CD14-positive monocyte (primary cell): ENCODE measurements at places on chromosomes 1 and 21.

- DNase-seq = no peak
Observed at GRCh38 chr21:35127026-35127425, 77.9 kb upstream of the RUNX1 start.

DNA sequence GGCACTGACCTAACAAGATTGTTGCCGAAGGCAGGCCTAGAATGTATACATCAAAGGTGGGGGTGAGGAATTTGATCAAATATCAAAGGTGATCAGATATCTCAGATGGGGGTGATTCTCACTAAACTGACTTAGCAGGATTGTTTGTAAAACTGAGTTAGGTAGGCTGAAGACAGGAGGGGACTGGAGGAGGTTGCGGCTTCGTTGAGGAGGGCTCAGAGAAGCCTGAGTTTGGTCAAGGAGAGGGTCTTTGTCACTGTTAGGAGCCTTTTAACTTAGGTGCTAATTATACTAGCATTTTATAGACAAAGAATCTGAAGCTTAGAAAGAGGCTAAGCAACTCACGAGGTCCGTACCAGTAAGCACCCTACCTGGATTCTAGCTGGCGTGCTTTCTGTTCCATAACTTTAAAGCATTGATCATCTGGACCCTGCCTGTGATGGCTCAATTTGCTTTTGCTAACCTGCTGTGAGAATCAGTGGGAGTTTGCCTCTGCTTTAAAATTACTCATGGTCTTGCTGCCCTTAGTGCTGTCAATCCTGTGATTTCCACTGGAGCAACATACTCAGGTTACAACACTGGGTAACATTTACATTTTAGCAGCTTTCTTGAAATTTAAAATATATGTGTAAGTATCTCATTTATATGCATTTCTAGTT lies 49.8 kb downstream of the ITSN1 start:
- DNase-seq = no peak

DNA sequence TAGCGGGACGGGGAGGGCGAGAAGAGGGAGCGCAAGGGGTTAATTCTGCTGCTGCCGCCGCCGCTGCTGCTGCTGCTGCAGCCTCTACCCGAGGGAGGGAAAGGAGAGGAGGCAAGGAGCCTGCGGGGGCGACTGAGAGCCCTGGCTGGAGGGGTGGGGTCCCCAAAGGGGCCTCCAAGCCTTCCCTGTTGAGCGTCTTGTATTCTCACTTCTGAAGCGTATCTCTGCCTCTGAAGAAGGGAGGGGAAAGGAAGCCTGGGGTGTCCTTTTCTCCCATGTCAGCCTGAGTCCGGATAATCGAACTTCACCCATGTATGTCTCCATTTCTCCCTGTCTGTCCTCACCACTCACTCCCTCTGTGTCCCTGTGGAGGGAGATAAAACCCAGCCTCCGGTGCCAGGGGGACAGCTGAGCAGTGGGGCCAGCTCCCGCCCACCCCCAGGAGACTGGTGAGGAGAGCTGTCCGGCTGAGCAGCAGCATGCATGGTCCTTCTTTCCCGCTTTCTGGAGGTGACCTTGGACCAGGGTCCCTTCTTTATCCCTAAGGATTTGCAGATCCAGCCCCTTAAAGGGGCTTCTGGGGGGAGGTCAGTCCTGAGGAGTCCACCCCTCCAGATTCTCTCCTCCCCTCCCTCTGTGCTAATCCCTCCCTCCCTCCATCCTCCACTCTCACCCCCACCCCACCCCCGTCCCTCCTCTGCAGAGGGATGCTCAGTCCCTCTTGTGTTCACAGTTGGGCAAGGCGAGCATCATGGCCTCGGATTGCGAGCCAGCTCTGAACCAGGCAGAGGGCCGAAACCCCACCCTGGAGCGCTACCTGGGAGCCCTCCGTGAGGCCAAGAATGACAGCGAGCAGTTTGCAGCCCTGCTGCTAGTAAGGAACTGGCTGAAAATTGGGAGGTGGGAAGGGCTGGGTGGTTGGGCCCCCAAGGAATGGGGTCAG lies 1.0 kb downstream of the NCDN start:
- no peak for DNase-seq

- no peak for DNase-seq
Observed at GRCh38 chr1:21663248-21663950, 5.8 kb downstream of the RAP1GAP start.

DNA sequence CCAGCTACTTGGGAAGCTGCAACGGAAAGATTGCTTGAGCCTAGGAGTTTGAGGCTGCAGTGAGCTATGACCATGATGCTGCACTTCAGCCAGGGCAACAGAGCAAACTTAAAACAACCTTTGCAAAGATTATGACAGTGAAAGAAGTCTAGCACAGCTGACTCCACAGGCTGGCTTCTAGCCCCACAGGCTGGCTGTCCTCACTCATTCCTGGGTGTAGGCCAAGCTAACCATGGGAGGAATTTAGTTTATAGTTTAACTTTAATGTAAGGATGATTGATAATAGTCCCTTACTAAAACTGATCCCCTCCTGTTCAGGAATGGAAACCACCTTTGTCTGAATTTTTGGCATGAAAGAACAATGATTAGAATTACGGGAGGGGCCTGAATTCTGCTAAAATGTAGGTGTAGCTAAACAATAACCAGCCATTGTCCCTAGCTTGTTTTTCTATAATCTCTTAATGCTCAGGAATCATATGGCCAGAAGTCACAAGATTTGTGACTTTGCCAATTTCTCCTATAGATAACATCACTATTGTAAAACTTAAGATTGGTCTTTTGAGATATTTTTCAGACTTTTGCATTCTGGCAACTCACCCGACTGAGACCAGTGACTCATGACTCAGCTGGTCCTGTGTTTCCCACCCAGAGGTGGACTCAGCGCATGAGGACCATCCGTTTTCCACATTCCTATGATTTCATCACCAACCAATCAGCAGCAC lies 28.1 kb upstream of the SGIP1 start:
- DNase-seq = no peak

- DNase-seq = no peak
Observed at GRCh38 chr1:64545118-64545843, 75.4 kb downstream of the CACHD1 start.
